ENCODE measurements at places on chromosomes 3 and 15.

- DNase-seq, result no peak
Observed at GRCh38 chr15:98667521-98668179, 19.3 kb downstream of the IGF1R start.

DNA sequence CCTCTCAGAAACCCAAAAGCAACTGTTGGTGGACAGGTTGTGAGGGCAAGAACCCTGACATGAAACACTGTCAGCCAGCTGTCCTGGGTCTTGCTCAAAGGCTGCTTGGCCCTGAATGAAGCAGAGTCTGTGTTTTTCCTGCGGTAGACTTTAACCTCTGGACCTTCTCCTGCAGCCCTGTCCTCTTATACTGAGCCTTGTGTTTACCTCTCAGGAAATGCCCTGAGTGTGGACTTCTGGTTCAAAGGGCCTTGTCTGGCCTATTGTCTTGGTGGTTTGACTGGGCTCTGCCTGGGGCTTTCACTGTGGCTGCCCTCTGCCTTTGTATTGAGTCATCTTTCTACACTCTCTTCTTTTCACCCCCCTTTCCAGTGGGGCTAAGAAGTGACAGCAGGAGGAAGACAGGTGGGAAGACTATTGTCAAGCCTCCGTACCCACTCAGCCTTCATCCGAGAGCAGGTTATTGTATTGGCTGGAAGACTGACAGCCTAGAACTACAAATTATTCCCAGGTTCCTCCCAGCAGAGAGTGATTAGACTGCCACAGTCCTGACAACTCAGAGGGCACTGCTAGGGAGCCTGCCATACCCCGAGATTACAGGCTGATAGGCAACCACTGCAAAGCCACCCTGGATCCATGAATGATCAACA lies 3.5 kb downstream of the SEC13 start:
- no peak for DNase-seq

GRCh38 chr15:74529921-74530320 lies 11.1 kb upstream of the ARID3B start:
- peak; percentile 21 for DNase-seq

DNA sequence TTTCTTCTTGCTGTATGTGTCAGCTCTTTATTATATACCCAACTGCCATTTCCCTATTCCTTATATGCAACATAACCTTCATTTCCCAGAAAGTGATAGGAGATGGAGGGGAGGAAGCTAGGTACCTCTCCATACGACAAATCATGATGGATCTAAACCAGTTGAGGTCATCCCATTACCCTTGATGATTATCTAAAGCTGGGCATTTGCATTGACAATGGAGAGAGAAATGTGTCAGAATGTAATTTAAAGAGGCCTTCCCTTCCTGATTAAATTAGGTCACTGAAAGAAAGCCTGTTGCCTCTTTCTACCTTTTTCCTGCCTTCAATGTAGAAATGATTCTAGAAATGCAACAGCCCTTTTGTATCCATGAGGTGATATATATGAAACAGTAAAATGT lies 81.9 kb downstream of the SUCNR1 start:
- no peak for DNase-seq

- DNase-seq, result no peak
Observed at GRCh38 chr15:88491158-88491557, 23.6 kb downstream of the MRPS11 start.

DNA sequence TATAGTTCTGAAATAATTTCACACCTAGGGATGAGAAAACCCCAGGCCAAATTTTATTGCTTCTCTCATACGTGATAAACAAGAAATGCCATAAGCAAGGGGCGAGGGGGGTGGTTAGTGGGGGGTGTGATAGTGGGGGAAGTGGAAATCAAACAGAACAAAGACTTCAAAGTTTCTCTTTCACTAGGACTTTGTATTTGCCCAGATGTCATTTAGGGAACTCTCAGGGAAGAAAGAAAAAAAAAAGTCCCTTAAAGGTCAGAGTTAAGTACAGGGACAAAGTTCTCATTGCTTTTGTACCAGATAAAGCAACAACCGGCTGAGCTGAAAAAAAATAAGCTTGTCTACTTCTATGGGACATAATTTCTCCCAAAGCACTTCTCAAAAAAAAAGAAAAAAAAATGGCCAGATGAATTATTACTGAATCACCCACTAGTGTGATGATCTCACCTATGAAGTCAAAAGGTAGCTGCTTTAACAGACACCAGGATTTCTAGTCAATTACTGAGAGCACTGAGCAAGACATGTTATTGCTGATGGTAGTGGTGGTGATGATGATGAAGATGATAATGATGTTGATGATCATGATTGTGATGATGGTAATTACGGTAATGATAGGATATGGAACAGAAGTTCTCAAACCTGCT lies 56.2 kb downstream of the FHIT start:
- DNase-seq, result no peak

DNA sequence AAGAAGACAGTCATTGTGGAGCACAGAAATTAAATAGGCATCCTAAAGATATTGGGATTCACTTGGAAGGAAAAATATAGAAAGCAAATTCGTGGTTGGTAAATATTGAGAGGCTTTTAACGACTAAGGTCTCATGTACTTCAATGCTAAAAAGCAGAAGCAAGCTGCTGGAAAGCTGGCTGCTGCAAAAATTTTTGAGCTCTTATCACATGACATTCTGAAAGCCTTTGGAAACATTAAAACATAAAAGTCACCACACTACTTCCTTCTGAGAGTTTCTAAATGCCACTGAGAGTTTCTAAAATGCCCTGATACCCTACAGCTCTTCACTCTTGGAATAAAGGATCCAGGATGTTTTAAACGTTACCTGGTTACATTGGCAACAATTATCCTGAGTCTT lies 39.0 kb upstream of the CBLB start:
- DNase-seq, result no peak

GRCh38 chr3:142098964-142099363 lies 50.4 kb downstream of the TFDP2 start:
- peak; percentile 15 for DNase-seq

DNA sequence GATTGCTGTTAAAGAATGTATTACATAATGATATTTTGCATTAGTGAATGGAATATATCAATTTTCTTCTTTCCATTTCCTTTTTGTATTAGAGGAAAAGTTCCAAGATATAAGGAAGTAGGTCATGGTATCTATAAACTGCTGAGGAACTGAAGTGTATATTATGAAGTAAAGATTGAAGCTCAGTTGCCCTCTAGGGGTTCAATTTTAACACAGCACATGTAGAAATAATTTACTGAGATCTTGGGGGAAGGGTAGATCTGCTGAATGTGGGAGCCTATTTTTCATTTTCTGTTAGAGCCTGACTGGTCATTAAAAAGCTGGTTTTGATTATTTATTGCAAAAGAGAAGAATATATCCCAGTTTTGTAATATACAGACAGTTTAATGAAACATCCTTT lies 45.2 kb downstream of the CMC1 start:
- DNase-seq, result peak; percentile 59

GRCh38 chr15:80418892-80419537 lies 14.8 kb downstream of the ARNT2 start:
- peak; percentile 59 for DNase-seq

GRCh38 chr3:135106445-135106844 lies 311.4 kb downstream of the EPHB1 start:
- DNase-seq, result no peak

- no peak for DNase-seq
Observed at GRCh38 chr3:59508273-59508672, 458.4 kb upstream of the CFAP20DC start.

DNA sequence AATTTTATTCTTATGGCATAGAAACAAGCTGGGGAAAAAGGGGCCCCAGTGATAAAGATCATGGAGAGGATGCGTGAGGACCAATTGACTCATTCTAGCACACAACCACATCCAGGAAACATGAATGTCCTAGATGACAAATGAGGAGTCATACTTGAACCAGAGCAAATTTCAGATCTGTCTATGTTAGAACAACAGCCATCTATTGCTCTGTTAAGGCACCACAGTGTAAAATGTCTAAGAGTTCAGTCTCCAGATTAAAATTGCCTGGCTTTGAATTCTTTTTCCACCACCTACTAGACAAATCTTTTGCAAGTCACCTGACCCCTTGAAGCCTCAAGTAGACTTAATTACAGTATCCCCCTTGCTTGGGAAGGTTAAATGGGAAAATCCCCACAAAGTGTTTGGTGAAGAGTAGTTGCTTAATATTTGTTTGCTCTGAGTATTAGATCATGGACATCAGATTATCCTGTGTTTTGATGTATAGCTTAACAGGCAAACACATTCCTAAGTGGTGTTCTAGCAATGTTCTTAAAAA lies 258.7 kb upstream of the TGFBR2 start:
- DNase-seq, result peak; percentile 86

GRCh38 chr15:91873138-91873536 lies 19.6 kb downstream of the SLCO3A1 start:
- DNase-seq, result no peak

DNA sequence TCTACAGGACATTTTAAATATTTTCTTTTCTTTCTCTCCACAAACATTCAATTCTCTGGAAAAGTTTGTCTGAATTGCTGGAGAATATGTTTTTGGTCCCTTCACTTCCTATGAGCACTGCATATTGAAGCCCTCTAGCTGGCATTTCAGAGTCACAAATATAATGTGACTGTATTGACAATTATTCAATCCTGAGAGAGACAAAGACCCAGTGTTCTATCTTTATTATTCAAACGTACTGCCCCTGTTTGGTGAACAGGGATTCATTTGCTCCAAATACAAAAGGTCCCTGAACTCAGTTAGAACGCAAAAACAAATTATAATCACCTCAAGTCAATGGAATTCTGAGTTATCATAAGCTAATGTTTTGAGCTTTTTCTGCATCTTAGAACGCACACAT lies 173.1 kb upstream of the CDIN1 start:
- DNase-seq, result no peak

GRCh38 chr3:7695049-7695448 lies 806.6 kb upstream of the LMCD1 start:
- no peak for DNase-seq

DNA sequence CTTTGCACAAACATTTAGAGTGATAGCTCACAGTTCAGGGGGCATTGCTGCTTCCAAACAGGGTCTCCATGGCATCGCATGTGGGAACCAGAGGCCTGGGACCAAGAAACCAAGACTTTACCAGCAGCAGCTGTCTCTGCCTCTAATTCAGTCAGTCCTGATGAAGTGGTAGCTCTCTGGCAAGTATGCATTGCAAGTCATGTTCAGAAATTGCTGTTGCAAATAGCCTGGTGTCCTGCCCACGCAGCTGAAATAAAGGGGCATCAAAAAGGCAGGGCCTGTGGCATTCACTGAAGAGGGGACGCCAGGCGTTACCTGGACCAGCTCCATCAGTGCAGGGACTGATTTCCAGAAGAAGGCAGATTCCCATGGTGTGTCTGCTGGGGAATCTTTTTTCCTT lies 121.3 kb downstream of the CD47 start:
- DNase-seq, result no peak

DNA sequence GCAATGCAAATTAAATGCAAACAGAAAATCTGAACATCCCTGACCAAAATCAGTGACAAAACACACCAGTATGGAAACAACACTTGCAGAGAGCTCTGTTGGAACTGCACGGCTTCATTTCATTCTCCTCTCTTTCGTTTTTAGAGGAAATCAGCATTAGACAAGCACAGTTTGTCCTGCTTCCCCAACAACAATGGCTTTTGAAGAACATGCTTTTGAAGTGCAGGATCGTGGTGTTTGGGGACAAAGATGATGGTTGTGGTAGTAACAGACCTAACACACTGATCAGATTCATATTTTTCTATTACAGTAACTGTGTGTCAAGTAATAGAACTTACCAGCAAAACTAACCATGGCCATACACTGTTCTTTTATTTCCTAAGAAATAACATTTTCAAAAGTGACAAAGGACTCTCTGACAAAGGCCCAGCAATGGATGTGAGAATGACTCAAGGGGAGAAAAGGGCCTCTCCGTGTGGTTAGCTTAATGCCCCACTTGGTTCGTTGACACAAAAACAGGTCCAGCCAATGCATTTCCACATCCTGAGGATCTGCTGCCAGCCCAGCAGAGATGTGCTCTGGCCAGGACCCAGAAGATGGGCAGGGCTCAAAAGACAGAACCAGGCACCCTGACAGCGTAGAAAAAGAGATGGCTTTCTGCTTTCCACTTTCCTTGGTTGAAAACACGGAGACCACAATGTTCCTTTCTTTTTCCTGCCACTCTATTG lies 84.1 kb downstream of the CCNL1 start:
- DNase-seq, result no peak

DNA sequence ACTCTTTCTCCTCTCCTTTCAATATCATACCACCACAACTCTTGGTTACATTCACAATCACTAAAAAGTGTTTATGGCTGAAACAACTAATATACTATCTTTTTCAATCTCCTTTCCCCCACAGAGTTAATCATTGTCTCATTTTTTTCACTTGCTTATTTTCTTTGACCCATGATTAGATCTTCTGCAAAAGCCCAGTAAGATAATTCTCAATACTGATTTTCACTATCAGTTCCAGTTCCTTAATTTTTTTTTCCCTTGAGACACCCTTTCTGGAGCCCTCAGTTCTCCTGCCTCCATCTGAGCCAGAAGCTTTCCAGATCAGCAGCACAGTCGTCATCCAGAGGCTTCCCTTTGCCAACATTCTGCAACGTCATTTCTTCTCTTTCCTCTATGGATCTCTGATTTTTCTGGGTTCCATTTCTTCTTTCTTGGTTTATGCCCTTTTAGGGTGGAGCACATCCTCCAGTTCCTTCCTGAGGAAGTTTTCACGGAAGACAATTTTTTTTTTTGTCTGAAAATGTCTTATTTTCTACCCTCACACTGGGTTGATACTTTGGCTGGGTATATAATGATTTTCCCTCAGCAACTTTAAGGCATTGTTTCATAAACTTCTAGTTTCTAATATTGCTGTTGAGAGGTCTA lies 88.7 kb upstream of the C15orf39 start:
- no peak for DNase-seq

GRCh38 chr3:29587340-29587739 lies 306.5 kb downstream of the RBMS3 start:
- no peak for DNase-seq

- no peak for DNase-seq
Observed at GRCh38 chr3:57015912-57016311, 44.6 kb upstream of the SPATA12 start.

DNA sequence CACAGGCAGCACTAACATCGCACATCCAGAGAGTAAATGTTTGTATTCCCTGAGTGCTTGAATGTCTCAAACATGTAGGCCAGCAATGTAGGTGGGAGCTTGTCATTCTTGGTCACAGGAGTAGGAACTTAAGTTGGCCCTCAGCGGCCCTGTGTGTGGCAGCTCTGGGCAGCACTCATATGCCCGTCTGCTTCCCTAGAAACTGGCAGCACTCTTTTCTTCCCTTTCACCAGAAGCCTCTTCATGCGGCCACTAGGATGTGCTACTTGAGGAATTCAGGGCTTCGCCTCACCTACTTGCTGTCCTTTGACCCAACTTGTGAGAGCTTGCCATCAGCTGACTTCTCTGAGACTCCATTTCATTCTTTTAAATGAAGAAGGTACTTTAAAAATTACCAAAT lies 69.5 kb downstream of the TIPARP start:
- DNase-seq, result no peak
